ENCODE measurements at places on chromosomes 5 and 9. TPM values are rescaled to one million over a fixed set of nuclear protein-coding genes. Genes with fewer than 3 reads are reported as not detected.

PCDHA10 gene
- total RNA-seq: 0.11 TPM

CLTB gene
- 115 TPM for total RNA-seq

PNPLA7 gene
- total RNA-seq: 4.7 TPM

PCDHAC2 gene
- 0.39 TPM for total RNA-seq

HTR4 gene
- not detected for total RNA-seq

CDH10 gene
- 41.6 TPM for total RNA-seq

ZNF483 gene
- 0.79 TPM for total RNA-seq

SLC4A9 gene
- not detected for total RNA-seq

OTP gene
- not detected for total RNA-seq

IZUMO3 gene
- not detected for total RNA-seq

TAF1L gene
- not detected for total RNA-seq

SHISAL2B gene
- total RNA-seq: not detected

RLN2 gene
- not detected for total RNA-seq

NME5 gene
- total RNA-seq: 0.43 TPM

CACNA1B gene
- under 0.01 TPM for total RNA-seq

IFNA2 gene
- not detected for total RNA-seq

GARIN3 gene
- not detected for total RNA-seq

SGCD gene
- under 0.01 TPM for total RNA-seq

RANBP17 gene
- total RNA-seq: 244 TPM

GABBR2 gene
- not detected for total RNA-seq

SLC34A3 gene
- total RNA-seq: 0.11 TPM

IRGM gene
- not detected for total RNA-seq

CCDC112 gene
- total RNA-seq: 0.39 TPM

ZMAT2 gene
- total RNA-seq: 26.1 TPM

FOXD4L3 gene
- total RNA-seq: 0.39 TPM

SPATA31A3 gene
- total RNA-seq: not detected

Data from placental epithelial cell (primary cell).